Fibroblast of lung (primary cell): ENCODE measurements at places on chromosomes 4 and X.

- no peak overlapping the region for H3K27ac ChIP-seq
- peaks cover 2% of the 10 kb centered on the region for H3K4me1 ChIP-seq
- H3K36me3 ChIP-seq: no peaks in the 10 kb centered on the region
- H3K27me3 ChIP-seq: no peaks in the 10 kb centered on the region
Measured at GRCh38 chrX:21883258-21883657, 27.5 kb downstream of the YY2 start.

- H3K27me3 ChIP-seq: no peaks in the 10 kb centered on the region
- no peaks in the 10 kb centered on the region for H3K4me1 ChIP-seq
- H3K36me3 ChIP-seq: no peaks in the 10 kb centered on the region
- H3K27ac ChIP-seq: no peak overlapping the region
- DNase-seq: peak; percentile 6
- H3K4me3 ChIP-seq: no peak overlapping the region
Measured at GRCh38 chrX:17187136-17187756, 187.8 kb upstream of the NHS start.

- H3K27ac ChIP-seq: no peak overlapping the region
- H3K4me1 ChIP-seq: no peaks in the 10 kb centered on the region
- no peaks in the 10 kb centered on the region for H3K27me3 ChIP-seq
- no peak for DNase-seq
- no peaks in the 10 kb centered on the region for H3K36me3 ChIP-seq
- H3K4me3 ChIP-seq: no peak overlapping the region
Measured at GRCh38 chr4:47427935-47428334, 35.6 kb downstream of the COMMD8 start.

DNA sequence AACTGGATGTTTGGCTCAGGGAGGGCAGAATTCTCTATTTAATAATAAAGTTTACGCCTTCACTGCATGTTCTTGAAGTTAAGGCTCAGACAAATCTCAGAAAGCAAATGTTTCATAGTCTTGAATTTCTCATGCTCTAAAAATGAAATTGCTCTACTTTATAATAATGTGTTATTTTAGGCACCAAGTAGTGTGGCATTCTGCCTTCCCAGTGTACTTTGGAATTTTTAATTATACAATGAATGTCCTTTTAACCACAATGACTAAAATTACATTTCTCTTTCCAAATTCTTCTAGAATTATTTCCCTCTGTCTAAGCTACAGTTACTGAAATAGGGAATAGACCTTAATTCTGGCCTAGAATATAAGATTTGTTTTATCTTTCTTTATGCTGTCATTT is 97.9 kb upstream of the PDE5A start:
- no peaks in the 10 kb centered on the region for H3K27me3 ChIP-seq
- H3K4me1 ChIP-seq: peaks cover 23% of the 10 kb centered on the region
- H3K36me3 ChIP-seq: no peaks in the 10 kb centered on the region

DNA sequence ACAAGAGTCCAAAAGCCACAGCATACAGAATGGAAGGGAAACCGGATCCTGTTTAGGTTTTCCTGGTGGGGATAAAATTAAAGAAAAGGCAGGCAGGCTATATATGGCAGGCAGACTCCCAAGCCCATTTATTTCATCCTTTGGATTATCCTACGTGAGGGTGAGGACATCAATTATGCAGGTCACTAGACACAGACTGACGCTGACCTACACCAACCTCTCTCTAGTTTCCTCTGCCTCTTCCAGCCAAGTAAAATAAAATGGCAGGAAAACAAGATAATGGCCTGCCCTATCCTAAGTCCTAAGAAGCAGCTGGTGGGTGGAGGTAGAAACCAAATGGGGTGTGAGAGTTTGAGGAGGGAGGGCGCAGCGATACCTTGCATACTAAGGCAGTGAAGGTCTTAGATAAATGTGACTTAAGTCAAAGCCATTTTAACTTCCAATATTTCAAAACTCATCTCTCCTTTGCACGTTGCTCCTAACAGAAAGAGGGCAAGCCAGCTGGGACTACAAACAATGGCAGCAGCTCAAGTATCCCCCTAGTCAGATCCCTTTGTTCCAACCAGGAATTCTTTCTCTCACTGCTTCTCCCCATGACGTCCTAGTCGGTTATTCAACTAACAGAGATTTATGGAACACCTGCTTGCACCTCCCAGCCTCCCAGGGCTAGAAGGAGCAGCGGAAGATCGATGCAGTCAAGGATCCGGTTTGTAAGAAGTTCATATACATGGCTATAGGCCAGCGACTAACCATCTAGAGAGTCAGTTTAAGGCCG is 72.8 kb downstream of the IRF2 start:
- H3K4me3 ChIP-seq: no peak overlapping the region
- H3K27ac ChIP-seq: peak overlapping the region; percentile 55
- peaks cover 10% of the 10 kb centered on the region for H3K4me1 ChIP-seq
- no peaks in the 10 kb centered on the region for H3K27me3 ChIP-seq
- no peak for DNase-seq

GRCh38 chr4:44996276-44996845 is 270.0 kb upstream of the GNPDA2 start:
- H3K36me3 ChIP-seq: no peaks in the 10 kb centered on the region
- DNase-seq: no peak
- no peaks in the 10 kb centered on the region for H3K27me3 ChIP-seq
- no peak overlapping the region for H3K27ac ChIP-seq
- H3K4me3 ChIP-seq: no peak overlapping the region

DNA sequence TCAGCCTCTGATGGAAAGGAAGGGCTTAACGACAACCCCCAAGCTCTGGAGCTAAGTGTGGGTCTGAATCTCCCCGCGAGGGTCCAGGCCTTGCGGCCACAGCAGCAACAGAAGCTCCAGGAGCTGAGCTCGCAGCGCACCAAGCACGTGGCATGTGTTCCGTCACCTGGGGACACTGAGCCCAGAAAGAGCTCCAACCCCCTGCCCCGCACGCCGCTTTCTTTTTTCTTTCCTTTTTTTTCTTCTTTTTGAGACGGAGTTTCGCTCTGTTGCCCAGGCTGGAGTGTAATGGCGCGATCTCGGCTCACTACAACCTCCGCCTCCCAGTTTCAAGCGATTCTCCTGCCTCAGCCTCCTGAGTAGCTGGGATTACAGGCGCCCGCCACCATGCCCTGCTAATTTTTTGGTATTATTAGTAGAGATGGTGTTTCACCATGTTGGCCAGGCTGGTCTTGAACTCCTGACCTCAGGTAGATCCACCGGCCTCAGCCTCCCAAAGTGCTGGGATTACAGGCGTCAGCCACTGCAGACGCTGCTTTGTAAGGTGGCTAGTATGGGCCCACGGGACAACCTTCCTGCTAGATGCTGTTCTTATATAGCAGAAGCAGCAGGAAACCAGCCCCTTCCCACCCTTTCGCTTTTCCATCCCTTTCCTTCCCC is 685 bp upstream of the TNIP2 start:
- peaks cover 3% of the 10 kb centered on the region for H3K36me3 ChIP-seq
- no peak for DNase-seq
- H3K4me3 ChIP-seq: no peak overlapping the region
- no peaks in the 10 kb centered on the region for H3K27me3 ChIP-seq
- H3K4me1 ChIP-seq: peaks cover 4% of the 10 kb centered on the region

DNA sequence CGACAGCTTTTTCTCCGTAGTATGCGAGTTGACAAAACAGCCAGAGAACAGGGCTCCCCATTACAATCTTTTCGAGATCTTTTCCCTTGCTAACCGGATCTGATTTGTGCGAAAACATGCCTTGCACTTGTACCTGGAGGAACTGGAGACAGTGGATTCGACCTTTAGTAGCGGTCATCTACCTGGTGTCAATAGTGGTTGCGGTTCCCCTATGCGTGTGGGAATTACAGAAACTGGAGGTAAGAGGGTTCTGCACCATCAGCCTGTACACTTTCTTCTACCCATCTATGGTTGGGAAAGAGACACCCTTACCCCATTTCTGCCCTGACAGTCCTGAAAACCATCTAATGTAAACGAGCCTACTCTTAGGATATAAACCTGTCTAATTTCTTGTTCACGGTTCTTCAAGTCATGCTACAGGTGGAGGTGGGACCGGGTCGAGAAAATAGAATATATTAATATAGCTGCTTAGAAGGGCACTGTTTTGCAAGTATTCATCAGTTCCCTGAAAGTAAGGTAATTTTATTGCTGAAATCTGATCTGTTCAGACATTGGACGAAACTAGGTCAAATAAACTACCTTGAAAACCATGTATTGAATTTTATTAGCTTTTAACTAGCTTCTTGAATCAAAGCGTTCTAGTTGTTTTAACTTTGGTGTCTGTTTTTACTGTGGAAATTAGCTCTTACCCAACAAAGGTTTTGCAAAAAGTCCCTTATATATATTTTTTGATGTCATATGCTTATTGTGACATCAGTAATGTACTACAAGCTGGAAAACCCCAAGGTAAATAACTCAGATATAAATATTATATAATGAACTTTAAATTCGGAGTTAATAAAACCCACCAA is 869 bp downstream of the TMEM184C start:
- no peaks in the 10 kb centered on the region for H3K27me3 ChIP-seq
- H3K36me3 ChIP-seq: no peaks in the 10 kb centered on the region
- H3K27ac ChIP-seq: peak overlapping the region; percentile 79
- peak overlapping the region; percentile 75 for H3K4me3 ChIP-seq
- no peak for DNase-seq

DNA sequence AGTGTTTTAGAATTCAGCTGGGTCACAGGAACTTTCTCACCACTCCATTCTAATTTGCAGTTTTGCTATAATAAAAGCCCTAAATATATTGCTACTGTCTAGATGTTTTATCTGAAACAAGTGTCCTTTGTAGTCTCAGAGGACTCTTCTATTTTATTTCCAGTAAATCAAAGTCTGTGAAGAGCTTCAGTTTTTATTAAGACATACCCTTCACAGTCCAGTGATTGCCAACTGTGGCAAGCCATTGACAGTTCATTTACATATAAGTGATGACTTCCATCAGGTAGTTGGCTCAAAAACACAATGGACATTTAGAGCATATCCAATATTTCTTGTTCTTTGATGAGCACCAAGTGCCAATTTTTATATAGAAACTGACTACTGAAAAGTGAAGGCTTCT is 466.1 kb downstream of the IQCM start:
- no peaks in the 10 kb centered on the region for H3K27me3 ChIP-seq
- no peak overlapping the region for H3K4me3 ChIP-seq
- DNase-seq: no peak
- no peaks in the 10 kb centered on the region for H3K4me1 ChIP-seq
- no peak overlapping the region for H3K27ac ChIP-seq

DNA sequence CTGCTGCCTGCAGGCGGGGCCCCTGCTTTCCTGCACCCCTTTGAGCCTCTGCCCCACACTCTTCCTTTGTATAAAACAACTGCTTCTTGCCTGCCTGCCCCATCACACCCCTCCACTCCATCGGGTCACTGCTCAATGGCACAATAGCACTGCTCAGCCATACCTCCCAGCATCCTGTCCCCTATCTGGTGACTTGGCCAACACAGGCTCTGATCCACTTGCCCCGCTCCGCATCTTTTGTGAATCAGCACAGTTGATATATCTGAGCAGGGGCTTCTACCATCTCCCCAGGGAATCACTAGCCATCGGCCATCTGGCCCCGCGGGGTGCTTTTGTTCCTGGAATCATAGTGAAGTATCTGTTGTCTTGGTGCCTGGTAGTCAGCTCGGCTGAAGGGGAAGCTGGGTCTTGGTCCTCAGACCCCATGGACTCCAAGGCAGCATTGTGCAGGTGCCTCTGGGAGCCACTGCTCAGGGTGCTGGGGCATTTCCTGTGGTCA is 45.3 kb downstream of the MAP7D3 start:
- H3K4me3 ChIP-seq: no peak overlapping the region
- H3K36me3 ChIP-seq: peaks cover 10% of the 10 kb centered on the region
- no peak overlapping the region for H3K27ac ChIP-seq
- no peak for DNase-seq

GRCh38 chrX:109704563-109704962 is 28.5 kb downstream of the ACSL4 start:
- no peaks in the 10 kb centered on the region for H3K4me1 ChIP-seq
- H3K36me3 ChIP-seq: no peaks in the 10 kb centered on the region
- no peaks in the 10 kb centered on the region for H3K27me3 ChIP-seq
- H3K27ac ChIP-seq: no peak overlapping the region

DNA sequence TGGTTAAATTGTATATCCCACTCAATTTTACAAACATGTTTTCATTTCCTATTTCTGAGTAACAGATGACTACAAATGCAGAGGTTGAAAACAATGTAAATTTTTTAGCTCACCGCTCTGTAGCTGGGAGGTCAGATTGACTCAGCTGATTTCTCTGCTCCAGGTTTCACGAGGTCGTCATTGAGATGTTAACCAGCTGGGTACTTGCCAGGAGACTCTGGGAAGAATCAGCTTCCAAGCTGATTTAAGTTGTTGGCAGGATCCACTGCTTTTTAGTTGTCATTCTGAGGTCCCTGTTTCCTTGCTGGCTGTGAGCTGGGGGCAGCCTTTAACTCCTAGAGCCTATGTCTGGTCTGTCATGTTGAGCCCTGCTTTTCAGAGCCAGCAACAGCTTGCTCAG is 864.3 kb upstream of the AGA start:
- DNase-seq: peak; percentile 73
- H3K36me3 ChIP-seq: no peaks in the 10 kb centered on the region
- no peaks in the 10 kb centered on the region for H3K27me3 ChIP-seq
- no peak overlapping the region for H3K27ac ChIP-seq
- H3K4me3 ChIP-seq: no peak overlapping the region
- no peaks in the 10 kb centered on the region for H3K4me1 ChIP-seq

DNA sequence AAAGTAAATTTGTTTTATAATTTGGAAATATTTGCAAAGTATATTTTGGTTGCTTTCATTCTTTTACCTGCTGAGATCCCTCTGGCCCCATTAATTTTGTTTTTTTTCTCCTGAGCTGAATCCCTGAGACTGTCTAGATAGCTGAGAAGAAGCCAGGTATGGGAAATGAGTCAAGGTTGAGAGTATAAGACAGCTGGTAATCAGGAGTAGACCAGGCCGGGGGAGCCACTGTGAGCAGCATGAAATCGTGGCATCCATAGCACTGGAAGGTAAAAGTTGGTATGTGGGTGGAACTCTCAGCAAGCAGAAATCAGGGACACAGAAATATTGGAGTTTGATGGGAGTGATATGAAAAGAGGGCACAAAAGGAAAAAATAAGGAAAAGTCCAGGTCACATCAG is 164.5 kb downstream of the FHIP1A start:
- H3K4me3 ChIP-seq: no peak overlapping the region
- no peaks in the 10 kb centered on the region for H3K4me1 ChIP-seq
- no peaks in the 10 kb centered on the region for H3K36me3 ChIP-seq
- H3K27me3 ChIP-seq: no peaks in the 10 kb centered on the region
- H3K27ac ChIP-seq: no peak overlapping the region

GRCh38 chrX:146186540-146186939 is 368.9 kb downstream of the SLITRK2 start:
- H3K4me3 ChIP-seq: no peak overlapping the region
- no peaks in the 10 kb centered on the region for H3K36me3 ChIP-seq
- DNase-seq: no peak
- H3K27me3 ChIP-seq: no peaks in the 10 kb centered on the region
- no peak overlapping the region for H3K27ac ChIP-seq
- H3K4me1 ChIP-seq: no peaks in the 10 kb centered on the region
